ENCODE measurements at places on chromosomes 3 and 15.
A peak's percentile ranks its signal among the peaks of the same experiment; 100 is the strongest.

DNA sequence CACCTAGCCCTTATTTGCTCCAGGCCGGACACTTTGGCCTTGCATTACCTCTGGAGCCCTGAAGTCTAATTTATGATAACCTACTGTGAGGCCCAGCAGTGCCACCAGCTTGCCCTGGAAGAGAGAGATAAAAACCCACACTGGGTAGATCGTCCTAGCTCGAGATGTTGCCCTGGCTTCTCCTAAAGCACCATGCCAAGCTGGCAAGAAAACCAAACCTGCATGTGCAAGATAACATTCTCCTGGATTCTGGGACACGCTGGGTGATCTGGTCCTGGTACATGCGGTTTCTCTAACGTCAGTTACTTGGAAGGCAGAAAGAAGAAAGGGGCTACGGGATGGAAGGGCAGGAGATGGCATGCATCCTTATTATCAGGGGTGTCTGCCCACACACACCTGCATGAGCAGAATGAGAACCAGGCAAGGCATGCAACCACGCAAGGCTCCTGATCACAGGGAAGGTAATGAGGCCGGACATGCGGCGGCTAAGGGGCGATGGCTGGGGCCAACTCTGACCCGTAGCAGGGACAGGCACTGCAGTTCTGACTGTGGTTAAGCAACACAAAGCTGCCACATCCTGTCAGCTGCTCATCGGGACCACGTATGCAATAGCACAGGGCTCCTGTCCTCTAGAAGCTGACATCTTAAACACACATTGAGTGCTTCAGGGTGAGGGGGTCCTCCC lies 73.0 kb downstream of the OXNAD1 start:
- DNase-seq, result peak; percentile 38

GRCh38 chr3:170436697-170437096 lies 18.0 kb downstream of the CLDN11 start:
- DNase-seq, result no peak

DNA sequence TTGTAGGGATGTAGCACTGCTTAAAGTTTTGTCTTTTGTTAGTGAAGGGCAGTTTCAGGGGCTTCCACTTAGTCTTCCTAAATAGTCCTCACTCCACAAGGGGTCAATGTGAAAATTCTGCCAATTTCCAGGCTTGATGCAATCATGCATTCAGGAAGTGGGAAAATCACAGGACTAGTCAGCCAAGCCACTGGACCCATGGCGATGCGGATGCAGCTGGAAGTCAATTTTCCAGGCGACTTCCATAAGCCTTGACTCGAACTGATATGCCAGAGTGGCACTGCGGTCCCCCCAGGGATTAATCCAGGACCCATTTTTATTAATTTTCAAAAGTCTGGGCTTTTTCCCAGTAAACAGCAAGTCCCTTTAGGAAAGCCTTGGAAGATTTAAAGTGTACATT lies 26.1 kb downstream of the GBE1 start:
- no peak for DNase-seq

DNA sequence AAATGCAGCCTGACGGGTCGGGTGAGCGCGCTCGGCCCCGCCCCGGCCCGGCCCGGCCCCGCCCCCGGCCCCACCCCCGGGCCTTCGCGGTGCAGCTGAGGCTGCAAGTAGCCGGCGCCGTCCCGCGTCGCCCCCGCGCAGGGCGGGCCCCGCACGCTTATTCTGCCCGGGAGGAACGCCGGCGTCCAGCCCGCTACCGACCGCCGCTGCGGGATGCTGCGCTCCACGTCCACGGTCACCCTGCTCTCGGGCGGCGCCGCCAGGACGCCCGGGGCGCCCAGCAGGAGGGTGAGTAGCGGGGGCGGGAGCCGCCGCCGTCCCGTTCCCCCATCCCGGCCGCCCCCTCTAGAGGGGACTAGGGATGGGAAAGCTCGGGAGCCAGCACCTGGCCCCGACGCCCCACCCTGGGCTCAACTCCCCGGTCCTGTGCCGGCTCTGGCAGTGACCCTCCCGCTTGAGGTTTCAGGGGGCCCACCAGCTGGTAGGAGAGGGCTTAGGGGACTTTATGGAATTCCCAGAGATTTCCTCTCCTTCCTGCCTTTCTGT lies at the start of gene MYZAP:
Gene MYZAP (plus strand): TSS at position 83 of the 546 bp plus-strand sequence. CDS start 131 bp downstream, at position 214.
- peak; percentile 43 for DNase-seq

DNA sequence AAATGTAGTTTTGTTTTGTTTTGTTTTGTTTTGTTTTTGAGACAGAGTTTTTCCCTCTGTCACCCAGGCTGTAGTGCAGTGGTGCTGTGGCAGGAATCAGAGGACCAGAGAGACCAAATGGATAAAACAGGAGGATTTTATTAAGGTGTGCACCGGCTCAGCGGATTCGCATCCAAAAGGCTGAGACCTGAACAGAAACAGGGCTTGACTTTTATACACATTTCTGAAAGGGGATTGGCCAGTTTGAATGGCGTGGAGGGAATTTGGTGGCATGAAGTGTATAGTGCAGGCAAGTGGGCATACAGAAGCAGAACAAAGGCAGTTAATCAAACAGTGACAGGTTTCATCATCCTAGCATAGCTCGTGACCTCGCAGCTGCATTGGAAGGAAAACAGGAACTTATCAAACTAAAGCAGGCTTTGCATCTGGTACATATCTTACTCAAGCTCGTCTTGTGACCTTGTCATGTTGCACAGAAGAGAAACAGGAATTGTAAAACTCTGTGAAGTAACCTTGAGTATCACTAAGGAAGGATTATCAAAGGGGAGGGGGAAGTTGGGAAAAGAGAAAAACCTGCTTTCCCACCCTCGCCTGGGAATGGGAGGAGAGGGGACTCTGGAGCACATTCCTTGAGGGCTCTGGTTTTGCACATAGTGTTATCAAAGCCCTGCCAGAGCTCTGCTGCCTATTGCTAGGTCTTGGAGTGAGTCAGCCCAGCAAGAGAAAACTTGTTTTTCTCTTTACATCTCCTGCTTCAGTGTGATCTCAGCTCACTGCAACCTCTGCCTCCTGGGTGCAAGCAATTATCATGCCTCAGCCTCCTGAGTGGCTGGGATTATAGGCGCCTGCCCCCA lies 38.5 kb downstream of the C3orf62 start:
- no peak for DNase-seq

DNA sequence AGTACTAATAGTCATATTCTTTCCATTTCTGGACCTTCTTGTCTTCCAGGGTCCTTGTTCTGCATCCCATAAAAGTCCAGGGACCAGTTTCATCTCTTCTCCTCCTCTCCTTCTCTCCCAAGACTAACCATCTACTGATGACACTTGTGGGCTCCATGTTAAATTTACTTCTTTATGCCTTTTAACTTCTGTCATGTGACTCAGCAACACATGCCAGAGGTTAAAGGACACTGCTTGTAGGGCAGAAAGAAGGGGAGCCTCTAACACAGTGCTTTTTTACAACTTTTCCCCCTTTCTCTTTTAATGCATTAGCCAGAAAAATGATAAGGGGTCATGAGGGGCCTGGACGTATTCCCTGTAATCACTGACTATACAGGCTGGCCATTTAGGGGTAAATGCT lies 10.0 kb downstream of the SH3GL3 start:
- DNase-seq, result no peak

GRCh38 chr3:72914383-72914782 lies 26.5 kb downstream of the GXYLT2 start:
- no peak for DNase-seq

DNA sequence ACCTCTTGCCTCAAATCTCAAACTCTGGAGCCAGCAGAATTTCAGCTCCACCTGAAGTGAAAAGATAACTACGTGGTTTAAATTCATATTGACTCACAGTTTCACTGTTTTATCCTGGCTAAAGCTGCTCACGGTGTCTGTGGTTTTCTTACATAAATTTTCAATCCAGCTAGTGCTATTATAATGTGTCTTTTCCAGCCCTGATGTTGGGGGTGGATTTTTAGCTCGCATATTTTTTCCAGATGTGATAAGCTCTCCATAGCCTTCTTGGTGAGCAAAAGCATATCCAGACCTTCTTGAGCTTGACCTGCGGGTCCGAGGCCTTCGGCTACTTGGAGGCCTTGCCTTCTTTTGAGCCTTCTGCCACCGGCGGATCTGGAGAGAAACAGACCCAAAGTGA lies 239.3 kb downstream of the DTWD1 start:
- DNase-seq, result no peak

GRCh38 chr15:89627256-89627970 lies 27.9 kb downstream of the KIF7 start:
- DNase-seq, result no peak

DNA sequence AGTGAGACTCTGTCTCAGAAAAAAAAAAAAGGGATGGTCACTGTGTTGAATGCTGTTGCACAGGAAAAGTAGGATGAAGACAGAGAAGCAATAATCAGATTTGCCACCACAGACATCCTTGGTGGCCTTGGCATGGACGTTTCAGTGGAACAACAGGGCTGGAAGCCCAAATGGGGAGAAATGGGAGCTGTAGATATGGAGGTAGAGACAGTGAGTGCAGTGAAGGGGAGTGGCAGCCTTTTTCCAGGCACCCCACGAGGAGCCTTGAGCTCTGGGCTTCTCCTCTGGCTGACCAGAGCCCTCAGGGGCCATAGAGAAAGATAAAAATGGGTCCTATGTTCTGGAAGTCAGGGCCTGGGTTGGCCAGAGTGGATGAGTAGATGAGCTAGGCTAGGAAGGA lies 12.3 kb upstream of the DOCK3 start:
- DNase-seq, result no peak

GRCh38 chr3:59131016-59131766 lies 81.4 kb upstream of the CFAP20DC start:
- no peak for DNase-seq

GRCh38 chr3:131193641-131194238 lies 167.1 kb downstream of the NEK11 start:
- no peak for DNase-seq

- DNase-seq, result no peak
Observed at GRCh38 chr3:27176256-27176655, 192.9 kb downstream of the NEK10 start.

DNA sequence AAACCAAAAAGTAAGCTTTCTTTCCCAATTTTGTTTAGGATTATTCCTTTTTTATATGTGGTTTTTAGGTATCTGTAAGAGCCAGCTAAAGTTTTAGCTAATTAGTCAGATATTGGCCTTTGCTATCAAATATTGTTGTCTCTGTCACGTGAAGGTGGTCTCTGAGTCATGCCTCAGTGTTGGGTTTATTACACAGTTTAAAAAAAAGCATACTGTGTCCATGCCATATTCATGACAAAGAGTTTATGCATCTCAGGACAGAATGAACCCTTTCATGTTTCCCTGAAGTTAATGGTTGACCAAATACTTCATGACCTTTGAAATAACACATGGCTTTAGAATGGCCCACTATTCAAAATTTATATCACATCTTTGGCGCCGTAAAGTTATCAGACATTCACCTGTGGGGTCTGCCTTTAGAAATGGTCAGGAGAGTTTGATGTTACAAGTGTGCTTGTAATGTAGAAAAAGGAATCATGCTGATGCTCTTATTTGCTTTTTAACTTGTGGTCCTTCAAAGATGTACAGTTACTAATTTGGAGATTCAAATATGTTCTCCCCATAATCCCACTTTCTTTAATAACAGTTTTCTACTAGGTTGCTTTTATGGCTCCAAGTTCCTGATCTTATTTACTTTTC lies 101.5 kb downstream of the MYRIP start:
- no peak for DNase-seq

GRCh38 chr3:120841264-120841663 lies 66.7 kb upstream of the STXBP5L start:
- no peak for DNase-seq

DNA sequence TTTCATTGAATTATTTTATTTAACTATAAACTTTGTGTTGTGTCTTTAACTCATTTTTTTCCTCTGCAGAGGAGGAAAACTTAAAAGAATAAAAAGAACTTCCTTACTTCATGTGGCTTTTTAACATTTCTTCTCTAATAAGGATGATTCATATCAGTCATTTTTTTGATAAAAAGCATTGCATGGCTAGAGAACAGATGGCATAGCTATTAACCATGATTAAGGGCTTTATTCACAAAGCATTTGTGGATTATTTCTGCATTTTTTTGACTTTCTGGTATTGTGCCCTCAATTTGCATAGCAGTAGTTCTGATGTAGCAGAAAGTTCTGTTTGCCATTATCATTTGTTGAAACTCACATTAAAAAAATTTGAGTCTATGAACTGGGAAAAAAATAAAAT lies 540.8 kb downstream of the SI start:
- no peak for DNase-seq

DNA sequence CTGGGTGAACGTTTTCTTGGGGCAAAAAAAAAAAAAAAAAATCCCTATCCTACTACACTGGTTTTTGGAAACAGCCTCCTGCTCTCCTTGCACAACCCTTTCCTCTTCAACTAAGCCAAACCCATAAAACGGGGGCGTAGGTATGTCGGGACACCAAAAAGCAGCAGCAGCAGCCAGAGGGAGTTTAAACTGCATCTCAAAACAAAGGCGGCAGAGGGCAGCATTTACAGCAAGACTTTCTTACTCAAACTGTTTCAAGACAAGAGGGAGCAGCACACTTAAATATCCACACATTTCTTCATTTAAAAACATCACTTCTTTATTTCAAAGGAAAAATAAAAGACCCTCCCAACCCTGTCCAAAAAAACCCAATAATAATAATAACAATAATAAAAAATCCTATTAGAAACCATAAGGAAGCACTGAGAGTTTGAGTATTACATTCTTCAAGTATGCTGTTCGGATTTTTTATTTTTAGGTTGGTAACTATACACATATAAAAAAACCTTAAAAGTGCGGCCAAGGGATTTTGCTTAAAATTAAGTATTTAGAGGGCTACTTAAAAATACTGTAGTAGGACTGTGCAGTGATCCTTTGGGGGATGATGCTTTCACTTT lies 43.9 kb upstream of the PLXND1 start:
- DNase-seq, result no peak

DNA sequence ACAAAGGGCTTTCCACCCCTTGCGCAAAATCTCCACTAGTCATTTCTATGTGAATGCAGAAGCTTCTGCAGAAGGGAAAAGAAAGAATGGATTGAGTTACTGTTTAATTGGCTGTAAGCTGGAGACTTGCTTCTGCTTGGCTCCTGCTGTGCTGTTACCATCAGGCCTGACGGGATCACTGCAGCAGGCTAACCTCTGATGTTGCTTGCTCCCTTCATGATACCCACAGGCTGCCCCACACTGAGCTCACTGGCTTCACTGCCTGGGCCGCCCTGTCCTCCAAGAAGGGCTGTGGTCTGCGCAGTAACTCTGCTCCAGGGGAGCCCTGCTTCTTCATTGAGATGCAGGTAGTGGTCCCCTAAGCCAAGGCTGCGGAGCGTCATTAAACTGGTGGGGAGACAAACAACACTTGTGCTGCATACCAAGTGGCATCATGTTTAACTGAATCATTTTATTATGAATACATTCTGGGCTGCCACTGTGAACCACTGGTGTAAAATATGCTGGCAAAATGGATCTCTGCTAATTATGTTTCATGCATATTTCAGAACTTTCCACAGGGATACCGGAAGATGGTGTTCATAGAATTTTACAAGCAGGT lies 78.6 kb downstream of the WDR49 start:
- DNase-seq, result no peak
